ENCODE measurements at places on chromosomes 2 and 18.
A peak's percentile ranks its signal among the peaks of the same experiment; 100 is the strongest.

DNA sequence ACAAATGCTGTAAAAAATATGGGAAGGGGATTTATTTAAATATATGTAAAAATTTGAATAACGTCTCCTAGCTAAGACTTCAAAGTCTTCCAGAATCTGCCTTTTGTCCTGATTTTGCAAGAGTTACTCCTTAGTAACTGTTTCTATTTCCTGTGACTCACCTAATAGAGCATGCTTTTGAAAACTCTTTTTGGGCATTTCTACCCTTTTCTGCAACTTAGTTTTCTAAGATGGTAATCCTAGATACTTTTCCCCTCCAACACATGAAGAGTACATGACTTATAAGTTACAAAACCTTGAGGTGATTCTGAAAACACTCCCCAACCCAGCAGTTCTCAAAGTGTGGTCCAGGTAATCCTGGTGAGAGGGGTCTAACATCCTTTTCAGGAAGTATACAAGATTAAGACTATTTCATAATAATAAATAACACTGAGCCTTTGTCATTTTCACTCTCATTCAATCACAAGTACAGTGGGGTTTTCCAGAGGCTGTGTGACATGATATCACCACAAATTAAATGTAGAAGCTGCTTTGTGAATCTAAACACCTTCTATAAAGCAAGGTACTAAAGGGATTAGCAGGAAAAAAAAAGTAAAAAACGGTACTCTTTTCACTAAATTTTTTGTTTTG, 31.9 kb downstream of the PPP4R3B start:
- no peak for DNase-seq

- no peak for DNase-seq
Observed at GRCh38 chr2:17229414-17229813, 288.8 kb downstream of the RAD51AP2 start.

DNA sequence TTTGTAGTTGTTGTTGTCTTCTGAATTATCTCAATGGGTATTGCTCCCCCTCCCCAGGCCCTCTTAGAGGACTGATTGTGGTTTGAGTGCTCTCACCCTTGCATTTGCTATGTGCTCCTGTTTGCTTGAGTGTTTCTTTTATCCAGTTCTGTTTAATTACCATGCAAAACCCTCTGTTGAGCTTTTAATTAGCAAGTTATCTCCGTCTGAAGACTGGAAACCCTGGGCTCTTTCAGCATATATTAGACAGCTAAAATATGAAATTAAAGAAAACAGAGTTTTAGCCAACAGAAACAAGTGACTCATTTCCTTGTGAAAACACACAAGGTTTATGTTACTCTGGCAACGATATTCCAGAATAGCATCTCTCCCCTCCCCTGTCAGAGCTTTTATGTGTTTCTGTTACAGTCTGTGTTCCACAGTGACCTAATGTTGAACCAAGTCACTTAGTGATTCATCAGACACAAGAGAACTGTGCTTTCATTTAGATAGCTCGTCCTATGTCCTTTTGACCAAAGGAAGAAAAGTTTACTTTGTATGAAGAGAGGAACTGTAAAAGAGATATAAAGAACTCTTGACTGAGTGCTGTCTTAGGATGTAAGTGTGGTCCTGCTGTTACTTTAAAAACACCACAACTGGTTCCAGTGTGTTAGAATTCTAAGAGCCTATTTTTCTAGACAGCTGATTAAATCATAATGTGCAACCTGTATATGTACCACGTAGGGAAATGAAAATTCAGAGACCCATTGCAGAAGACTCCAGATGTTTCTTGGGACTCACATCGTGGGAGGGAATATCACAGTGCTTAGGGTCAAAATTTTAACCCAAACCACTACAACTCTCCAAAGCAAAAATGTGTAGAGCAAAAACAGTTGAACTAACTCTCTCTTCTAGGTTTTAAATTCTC, 172.8 kb upstream of the RBMS1 start:
- DNase-seq, result peak; percentile 85

GRCh38 chr2:75522543-75523312, 38.0 kb downstream of the EVA1A start:
- no peak for DNase-seq

- DNase-seq, result no peak
Observed at GRCh38 chr18:59834267-59834666, 65.5 kb upstream of the PMAIP1 start.

DNA sequence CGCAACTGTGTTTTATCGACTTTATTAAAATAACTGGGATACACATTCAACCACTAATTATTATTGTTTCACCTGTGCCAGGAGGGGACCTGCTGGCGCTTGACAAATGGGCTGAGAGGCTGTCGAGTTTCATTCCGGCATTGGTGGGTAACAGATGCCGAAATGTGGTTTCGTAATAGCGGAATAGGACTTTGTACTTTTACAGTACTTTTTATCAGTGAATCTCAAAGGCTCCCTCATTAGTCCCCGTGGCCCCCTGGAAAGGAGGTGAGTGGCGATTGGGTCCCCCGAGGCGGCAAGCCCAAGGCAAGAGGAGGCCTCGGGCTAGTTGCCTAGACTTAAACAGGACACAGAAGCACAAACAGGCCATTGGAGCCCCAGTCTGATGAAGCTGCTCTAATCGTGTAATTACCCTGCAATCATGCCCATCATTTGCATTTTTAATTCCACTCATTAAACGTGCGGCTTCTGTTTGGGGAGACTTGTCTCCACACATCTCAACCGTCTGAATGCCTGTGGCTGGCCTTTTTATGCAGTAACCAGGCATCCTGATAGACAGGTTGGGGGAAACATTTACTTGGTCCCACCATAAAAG, 193.2 kb downstream of the INO80D start:
- no peak for DNase-seq

DNA sequence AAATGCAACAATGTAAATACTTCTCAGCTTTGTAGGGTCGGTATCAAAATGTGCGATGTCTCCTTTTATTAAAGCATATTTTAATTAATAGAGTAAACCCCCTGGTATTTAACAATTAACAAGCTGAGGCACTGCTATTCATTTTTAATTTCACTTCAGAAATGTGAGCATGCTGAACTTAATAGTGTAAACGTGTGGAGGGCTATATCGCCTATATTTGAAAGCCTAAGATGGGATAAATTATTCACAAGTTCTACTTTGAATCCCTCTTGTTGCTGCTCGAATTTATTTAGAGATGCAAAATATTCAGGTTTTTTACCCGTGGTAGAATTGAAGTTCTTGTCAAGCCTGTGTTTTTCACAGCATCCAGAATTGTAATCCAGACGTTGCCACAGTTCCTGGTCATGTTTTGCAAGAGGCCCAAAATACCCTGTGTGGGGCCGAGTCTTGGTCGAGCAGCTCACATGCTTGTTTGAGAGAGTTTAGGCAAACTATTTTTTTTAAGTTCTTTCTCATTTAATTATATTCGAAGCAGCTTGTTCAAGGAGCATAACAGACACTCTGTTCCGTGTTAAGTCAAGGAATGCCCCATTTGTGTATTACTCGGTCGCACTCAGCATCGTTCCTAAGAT, 2.5 kb downstream of the SALL3 start:
- DNase-seq, result no peak

- DNase-seq, result no peak
Observed at GRCh38 chr2:159640176-159640575, 23.8 kb upstream of the BAZ2B start.
